ENCODE measurements at places on chromosomes 7 and 10.

DNA sequence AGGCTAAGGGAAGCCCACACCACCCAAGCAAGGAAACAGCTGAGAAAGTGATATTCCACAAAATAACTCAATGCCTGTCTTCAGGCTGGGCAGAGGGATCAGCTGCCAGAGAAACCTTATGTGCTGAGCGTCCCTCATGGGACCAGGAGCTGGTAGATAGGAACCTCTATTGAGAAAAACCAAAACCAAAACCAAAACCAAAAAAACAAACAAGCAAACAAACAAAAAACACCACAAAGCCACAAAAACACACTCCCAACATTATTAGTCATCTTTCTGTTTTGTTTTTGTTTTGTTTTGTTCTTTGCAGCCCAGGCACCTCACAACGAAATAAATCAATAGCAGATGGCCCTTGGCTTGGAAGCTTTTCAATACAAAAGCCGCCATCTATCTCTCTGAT is 760.8 kb upstream of the CELF2 start:
- no peak for DNase-seq

DNA sequence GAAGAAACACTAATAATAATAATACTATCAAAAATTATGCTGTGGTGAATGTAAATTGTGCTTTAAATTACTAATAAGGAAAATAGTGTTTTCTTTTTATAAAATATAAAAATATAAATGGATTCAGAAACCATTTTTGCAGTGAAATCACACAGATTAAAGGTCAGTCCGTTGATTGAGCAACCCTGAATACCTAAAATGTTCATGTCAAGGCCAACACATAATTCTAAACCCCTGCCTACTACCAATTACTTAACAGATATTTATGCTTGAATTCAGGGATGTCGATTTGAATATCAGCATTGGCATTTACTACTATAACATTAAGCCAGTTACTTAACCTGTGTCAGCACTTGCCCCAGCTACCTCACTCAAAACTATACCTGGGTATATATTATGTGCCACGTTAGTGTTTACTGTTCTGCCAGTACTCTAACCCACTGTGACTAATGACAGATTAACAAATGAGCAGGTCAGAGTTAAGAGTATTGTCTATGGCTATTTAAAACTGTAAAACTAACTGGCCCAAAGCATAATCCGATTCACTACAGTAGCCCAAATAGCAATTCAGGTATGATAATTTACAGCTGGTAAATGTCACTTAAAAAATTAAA is 165.0 kb downstream of the KMT2E start:
- no peak for DNase-seq

GRCh38 chr7:3082831-3083230 is 39.2 kb upstream of the CARD11 start:
- no peak for DNase-seq

DNA sequence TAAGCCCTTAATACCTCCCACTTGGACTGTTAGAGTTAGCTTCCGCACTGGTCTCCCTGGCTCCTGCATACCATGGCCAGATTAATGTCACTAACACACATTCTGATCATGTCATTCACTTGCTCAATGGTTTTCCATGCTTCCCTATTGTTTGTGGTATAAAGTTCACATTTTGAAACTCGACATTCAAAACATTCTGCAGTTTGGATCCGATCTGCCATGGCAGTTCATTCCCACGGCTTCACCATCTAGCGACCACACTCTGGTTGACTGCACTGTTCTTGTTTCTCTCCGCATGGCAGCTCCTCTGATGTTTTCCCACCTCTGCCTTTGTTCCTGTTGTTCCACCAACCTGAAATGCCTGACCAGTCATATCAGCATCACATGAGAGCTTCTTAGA is 87.4 kb upstream of the WAC start:
- DNase-seq, result no peak

- DNase-seq, result no peak
These were observed 12.0 kb upstream of the GLCCI1 start for GRCh38 chr7:7956531-7957128.

DNA sequence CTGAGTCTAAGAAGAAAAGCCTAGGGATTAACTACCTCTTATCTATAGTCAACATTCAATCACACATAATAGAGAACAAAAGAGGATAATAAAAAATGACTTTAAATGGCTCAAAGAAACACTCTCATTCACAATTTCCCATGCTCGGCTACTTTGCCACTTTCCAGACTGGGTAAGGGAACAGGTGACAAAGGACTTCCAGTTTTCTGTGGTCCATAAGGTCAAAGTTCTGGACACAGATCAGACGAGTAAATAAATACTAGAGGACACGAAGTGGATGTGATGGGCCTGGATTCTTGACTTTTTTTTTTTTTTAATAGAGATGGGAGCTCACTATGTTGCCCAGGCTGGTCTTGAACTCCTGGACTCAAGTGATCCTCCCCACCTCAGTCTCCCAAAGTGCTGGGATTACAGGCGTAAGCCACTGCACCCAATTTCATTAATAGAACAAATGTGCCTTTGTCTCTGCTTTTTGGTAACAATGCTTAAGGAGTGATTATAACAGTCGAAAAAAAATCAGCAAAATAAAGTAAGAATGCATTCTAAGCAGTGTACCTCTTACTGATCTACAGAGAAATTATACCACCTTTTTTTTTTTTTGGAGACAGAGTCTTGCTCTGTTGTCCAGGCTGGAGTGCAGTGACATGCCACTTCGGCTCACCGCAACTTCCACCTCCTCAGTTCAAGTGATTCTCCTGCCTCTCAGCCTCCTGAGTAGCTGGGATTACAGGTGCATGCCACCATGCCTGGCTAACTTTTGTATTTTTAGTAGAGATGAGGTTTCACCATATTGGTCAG is 70.6 kb downstream of the WAPL start:
- DNase-seq, result no peak

DNA sequence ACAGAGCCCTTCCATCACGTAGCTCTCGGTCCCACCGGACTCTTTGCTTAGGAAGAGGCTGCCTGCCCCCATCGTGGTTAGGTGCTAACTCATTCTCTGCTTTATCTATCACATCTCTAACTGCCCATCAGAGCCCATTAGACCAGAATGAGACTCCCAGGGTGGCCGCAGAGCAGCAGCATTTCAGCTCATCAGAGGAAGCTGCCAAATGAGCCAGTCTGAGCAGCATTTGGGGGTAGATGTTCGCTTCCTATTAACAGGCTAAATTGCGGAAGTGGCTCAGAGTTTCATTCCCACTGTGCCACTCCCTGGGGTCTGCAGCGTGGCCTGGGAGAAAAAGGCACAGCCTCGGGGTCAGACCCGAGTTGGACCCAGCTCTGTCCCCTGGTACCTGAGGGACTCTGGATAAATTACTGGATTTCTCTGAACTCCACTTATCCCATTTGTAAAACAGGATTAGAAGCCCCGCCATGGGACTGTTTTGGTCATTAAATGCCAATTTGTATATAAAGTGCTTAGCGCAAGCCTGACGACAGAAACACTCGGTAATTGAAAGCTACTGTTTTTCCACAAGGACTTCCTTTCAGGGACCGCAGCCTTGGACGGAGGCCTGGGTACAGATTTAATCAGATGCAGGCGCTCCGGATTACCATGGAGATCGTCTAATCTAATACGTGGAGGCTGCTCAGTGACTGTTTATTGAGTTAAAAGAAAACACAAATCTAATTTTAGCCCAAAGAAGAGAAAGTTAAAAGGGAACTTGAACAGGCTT is 73.8 kb upstream of the PRLHR start:
- DNase-seq, result peak; percentile 14

DNA sequence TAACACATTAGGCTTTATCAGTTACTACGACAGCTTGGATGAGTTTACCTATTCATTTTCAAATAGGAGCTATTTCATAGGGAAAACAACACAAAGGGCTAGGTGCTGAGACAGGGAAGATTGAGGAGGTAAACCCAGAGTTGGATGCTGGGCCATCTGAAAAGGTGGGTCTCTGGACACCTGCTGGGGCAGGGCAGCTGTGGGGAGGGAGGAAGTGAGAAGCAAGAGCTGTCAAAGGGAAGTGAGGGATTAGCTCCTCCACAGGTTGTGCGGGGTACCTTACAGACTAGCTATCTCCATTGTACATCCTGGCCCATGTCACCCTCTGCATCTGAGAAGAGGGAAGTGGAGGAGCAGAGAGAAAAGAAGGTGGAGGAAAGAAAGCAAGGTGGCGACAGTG is 48.9 kb downstream of the BLNK start:
- DNase-seq, result no peak

DNA sequence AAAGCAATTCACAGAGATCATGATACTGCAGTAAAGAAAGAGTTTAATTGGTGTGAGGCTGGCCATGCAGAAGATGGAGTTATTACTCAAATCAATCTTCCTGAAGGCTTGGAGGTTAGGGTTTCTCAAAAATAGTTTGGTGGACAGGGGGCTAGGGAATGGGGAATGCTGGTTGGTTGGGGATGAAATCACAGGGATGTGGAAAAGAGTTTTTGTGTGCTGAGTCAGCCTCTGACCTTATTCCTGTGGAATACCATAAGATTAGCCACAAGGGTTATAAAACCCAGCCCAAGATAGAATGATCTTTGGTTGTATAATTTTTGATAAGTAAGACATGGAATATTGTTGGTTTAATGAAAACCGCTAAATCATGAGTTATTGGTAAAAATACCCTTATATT is 764.3 kb downstream of the TYW1 start:
- no peak for DNase-seq

- no peak for DNase-seq
These were observed 45.0 kb upstream of the CACUL1 start for GRCh38 chr10:118799777-118800176.

DNA sequence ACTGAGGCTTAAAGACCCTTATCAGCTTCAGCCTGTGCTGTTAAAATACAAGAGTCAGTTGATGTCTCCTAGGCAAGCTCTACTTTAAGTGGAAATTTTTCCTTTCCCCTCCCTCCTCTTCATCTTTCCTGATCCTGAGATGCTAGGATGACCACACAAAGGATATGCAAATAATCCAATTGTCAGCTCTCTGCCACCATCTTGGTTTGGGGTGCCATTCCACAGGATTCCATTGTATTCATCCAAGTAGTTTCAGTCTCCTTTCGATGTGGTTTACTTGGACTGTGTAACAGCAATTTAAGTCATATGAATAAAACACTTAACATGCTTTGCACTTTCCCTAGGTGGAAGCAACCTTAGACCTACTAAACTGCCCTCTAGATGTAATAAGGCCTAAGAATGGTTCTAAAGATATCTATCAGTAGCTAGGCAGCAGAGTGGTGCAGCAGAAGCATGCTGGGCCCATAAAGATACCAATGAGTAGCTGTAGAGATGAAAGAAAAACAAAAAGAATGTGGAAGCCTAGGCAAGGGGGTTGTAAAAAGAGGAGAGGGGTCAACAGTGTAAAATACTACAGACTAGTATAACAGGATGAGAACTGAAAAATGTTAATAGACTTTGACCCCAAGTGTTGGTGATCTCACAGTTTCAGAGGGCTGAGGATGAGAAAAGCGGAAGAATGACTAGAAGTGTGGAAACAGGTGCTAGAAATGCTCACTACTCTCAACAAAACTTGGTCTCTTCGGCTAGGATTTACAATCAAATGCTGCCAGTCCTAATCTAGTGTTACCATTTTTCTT is 2.4 kb upstream of the CFAP69 start:
- DNase-seq, result no peak

DNA sequence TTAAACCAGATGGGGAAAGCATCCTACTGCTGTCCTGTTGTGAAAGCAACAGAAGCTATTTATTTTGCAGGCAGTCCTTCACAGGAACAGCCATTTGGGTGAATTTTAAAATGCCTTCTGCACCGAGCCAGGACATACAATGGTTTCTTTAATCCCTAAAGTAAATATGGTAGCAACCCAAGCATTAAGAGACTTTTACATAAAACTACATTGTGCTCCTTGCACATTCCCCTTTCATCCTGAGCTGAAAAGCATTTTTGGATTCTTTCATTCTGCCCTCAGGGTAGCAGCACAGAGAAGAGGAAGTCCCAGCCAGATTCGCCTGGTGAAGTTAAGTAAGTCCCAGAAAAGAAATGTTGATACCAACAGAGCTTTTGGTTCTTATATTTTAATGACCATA is 84.0 kb upstream of the FAM3C start:
- no peak for DNase-seq

- DNase-seq, result no peak
These were observed 93.1 kb downstream of the ADARB2 start for GRCh38 chr10:1644191-1644711.

GRCh38 chr10:90398566-90398965 is 459.3 kb downstream of the HTR7 start:
- no peak for DNase-seq

DNA sequence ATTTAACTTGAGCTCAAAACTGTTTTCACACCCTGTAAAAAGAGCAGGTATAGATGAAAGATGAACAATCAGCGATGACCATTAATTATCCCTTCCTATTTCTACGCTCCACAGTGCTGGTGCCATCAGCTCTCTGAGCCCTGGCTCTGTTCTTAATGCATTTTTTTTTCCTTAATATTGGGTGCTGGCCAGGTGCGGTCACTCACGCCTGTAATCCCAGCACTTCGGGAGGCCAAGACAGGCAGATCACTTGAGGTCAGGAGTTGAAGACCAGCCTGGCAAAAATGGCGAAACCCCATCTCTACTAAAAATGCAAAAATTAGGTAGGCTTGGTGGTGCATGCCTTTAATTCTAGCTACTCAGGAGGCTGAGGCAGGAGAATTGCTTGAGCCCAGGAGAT is 4.2 kb downstream of the STEAP4 start:
- DNase-seq, result no peak

GRCh38 chr7:64990936-64991335 is at the start of gene ZNF117:
TSS of gene ZNF117 (minus strand) at chr7:64991036.
- DNase-seq, result no peak

GRCh38 chr10:47261556-47261955 is 38.4 kb upstream of the GDF10 start:
- peak; percentile 10 for DNase-seq

- DNase-seq, result no peak
These were observed 329.3 kb downstream of the ARL4A start for GRCh38 chr7:13016592-13017332.

- DNase-seq, result no peak
These were observed 38.7 kb downstream of the RASGEF1A start for GRCh38 chr10:43227911-43228782.

DNA sequence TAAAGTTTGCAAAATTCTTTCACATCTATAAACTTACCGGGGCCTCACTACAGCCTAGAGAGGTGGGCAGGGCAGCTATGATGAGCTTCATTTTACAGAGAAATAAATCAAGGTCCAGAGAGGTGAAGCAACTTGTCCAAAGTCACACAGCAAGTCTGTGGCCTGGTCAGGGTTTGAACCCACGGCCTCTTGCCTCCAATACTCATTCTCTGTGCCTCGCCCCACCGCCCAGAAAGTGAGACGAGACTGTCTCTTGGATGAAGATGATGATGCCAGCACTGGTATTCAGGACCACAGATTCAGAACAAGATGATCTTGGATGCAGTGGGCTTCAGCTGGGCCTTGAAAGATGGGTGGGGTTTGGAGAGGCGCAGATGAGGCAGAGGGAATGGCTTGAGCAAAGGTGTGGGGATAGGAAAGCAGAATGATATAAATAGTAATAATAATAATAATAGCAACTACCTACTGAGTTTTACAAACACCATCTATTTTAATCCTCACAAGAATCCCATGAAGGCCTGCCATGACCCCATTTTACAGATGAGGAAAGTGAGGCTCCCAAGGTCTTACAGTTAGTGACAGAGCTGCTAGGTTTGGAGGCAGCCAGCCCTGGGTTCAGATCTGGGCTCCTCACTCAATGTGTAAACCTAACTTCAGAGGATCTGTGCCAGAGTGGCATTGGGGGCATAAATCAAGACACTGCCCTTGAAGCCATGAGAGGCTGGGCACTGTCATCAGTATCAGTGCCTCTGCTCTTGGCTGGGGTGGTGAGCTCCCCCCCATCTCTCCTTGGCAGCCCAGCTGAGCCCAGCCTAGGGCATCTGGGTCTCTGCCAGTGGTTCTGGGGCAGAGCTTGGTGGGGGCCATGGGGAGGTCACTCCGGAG is 70.0 kb downstream of the NEURL1 start:
- DNase-seq, result no peak

- no peak for DNase-seq
These were observed 26.2 kb upstream of the ECHDC3 start for GRCh38 chr10:11715815-11716494.
